ENCODE measurements at places on chromosomes 6 and 20. TPM values are rescaled to one million over a fixed set of nuclear protein-coding genes. Genes with fewer than 3 reads are reported as not detected.

Gene CENPQ
- total RNA-seq = 3.5 TPM

Gene SPATA25
- total RNA-seq = 3.5 TPM

Gene HLA-DQA1
- not detected for total RNA-seq

Gene BPIFA1
- not detected for total RNA-seq

Gene SPATS1
- not detected for total RNA-seq

Gene FAM83C
- not detected for total RNA-seq

Gene FAM209B
- total RNA-seq = not detected

Gene RAD21L1
- total RNA-seq = not detected

Gene TUBB2B
- 4.1 TPM for total RNA-seq

Gene RAMACL
- total RNA-seq = 2.5 TPM

Gene MYBL2
- total RNA-seq = 0.66 TPM

Gene DYNLT2
- 0.99 TPM for total RNA-seq

Gene SLPI
- total RNA-seq = not detected

Gene GRM1
- total RNA-seq = under 0.01 TPM

Gene RWDD1
- 31.6 TPM for total RNA-seq
